ENCODE measurements at places on chromosomes 3 and 15.

DNA sequence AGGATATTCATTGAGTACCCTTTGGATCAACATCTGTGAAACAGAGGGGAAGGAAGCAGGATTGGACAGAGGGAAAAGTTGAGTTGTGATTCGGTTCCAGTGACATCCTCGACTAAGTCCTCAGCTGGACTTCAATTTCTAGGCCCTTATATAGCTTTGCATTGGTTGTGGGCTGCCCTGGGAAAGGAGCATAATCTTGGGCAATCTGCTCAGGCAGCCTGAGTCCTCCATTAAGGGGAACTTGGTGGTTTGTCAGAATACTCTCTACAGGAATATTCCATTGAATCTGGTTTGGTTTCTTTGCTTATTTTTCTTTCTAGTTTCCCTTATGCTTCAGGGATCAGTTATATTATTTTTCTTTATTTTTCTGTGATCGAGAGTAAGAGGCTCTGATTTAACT lies 94.1 kb downstream of the TCF12 start:
- no peak for DNase-seq

- DNase-seq, result no peak
These were observed 189.0 kb upstream of the MCTP2 start for GRCh38 chr15:94042180-94042928.

- no peak for DNase-seq
These were observed 248.7 kb upstream of the ICE2 start for GRCh38 chr15:60727661-60728060.

DNA sequence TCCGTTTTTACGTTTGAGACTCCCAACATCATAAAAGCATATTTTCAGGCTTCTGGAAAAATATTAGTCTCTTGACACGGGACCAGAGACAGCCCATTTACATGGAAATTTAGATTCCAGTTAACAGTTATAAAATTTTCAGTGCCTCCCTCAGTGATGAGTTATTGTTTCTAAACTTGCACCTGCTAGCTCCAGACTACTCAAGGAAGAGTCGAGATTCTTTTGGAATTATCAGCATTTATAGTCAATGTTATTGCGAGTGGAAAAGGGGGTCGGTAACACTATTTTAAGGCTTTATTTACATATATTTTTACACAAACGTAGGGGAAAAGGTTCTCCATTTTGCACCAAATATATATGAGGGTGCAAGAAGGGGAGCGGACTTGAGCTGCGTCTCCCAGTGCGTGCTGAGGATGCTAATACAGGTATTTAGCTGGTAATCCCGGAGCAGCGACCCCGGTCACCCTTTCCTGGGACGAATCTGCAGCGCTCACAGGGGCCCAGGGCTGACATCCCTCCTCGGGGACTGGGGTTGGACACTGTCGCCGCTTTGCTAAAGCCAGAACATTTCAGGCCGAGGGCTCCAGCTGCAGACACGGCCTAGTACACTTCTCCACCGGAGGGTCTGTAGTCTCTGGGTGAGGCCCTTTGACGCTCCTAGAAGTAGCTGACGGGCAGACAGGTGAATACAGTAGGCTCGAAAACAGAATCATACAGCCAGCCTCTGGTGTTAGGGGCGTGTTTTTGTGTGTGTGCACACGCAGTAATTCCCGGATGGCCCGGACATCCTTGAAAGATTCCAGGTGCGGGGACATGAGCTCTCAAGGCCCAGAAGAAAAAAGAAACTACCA lies 729 bp upstream of the ZBTB11 start:
- no peak for DNase-seq

DNA sequence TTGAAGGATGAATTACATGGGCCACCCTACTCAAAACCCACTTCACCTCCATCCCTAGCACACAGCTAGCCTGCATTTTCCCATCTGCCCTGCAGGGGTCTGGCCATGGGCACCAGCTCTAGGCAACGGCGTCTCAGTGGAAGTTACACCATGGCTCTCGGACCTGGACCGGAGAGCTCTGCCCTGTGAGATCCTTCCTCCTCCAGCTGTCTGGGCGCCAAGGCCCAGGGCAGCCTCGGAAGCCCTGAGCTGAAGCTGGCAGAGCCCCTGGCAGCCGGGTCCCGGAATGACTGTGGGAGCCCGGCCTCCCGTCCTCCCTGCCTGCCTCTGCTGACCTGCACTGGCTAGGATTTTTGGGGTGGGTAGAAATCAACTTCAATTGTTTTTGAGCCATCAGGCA lies 98.9 kb downstream of the CHSY1 start:
- DNase-seq, result no peak

GRCh38 chr15:53962646-53963561 lies 15.3 kb upstream of the UNC13C start:
- DNase-seq, result no peak

DNA sequence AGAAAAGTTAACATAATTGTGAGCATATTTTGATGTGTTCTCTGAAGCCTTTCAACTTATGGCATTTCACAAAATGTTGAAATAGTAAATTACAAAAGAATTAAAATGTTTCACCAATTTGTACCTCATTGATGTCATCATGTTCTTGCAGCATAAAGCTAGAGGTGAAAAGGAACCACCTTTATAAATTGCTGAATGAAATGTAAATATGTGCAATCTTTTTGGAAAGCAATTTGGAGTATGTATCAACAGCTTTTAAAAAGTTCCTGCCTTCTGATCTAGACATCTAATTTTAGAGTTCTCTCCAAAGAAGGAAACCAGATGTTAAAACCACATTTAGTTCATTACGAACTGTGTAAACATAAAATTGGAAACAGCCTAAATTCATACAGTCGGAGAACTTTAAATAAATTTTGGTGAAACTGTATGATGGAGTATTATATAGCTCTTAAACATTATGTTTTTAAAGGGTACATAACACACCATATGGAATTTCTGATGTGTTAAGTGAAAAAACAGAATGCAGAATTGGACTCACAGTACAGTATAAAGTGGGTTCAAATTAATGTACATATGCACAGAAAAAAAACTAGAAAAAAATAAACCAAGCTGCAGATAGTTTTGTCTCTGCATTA lies 311.2 kb upstream of the NAALADL2 start:
- no peak for DNase-seq

- DNase-seq, result no peak
These were observed 330.1 kb downstream of the SOX2 start for GRCh38 chr3:182041668-182042291.

All from frontal cortex (tissue), 4 donors.